ENCODE measurements at places on chromosomes 7 and 10. TPM values are rescaled to one million over a fixed set of nuclear protein-coding genes. Genes with fewer than 3 reads are reported as not detected.

- DNase-seq, result no peak
These were observed 55.2 kb downstream of the TSPAN12 start for GRCh38 chr7:120802751-120803150.

The GSTO2 gene
- 56.7 TPM for polyA plus RNA-seq

DNA sequence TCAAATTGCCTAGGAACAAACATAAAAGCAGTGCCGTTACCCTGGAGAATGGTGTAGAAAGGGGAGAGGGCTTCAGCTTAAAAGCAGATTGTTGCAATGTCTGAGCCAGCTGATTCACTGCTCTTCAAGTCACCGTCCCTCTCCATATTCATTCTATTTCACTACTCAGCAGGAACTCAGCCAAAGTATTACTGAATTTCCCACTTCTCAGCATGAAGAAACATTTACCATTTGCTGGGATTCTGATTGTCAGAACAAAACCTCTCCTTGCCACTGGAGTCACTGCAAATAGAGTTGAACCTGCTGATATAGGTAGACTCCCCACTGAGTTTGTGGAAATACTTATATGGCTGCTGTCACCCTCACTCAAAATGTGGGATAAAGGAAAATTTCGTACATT is 71.7 kb downstream of the PPP1R17 start:
- no peak for DNase-seq

GRCh38 chr10:121188005-121188404 is 336.8 kb downstream of the WDR11 start:
- peak; percentile 73 for DNase-seq

The ZNF33B gene
- polyA plus RNA-seq, result 15.5 TPM

DNA sequence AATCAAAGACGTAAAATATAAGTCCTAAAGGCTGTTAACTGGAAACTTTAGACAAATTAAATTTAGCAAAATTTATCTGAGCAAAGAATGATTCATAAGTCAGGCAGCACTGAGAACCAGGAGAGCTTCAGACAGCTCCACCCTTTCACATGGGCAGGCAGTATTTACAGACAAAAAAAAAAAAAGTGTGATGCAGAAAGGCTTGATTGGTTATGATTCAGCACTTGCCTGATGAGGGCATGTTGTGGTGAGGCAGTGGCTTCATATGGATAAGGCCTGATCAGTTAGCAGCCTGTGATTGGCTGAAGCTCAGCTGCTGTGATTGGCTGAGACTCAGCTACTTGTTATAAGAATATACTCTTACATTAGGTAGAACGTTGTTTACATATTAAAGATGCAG is 495.4 kb upstream of the POM121L12 start:
- no peak for DNase-seq

- no peak for DNase-seq
These were observed 23.6 kb downstream of the TMEM178B start for GRCh38 chr7:141097430-141097829.

The CRHR2 gene
- not detected for polyA plus RNA-seq

DNA sequence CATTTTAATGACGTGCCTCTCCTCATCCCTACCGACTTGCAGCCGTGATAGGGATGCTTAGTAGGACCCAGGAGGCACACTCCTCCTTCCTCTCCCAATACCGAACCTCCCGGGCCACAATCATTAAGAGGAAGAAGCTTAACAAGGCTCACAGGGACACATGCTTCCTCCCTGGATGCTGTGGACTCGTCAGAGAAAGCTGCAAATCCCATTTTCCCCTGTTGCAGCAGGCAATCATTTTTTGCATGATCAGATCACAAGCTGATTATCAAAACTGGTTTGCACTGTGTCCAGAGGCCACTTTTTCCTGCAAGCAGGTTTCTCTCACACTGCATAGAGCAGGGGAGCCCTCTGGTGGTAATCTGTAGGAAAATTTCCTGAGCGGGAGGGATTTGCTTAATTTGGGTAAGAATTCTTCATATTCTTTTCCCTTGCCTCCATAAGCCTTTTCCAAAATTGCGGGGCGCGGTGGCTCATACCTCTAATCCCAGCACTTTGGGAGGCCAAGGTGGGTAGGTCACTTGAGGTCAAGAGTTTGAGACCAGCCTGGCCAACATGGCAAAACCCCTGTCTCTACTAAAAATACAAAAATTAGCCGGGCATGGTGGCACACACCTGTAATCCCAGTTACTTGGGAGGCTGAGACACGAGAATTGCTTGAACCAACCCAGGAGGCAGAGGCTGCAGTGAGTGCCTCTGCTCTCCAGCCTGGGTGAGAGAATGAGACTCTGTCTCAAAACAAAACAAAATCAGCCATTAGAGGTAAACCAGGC is 16.1 kb upstream of the LAMB4 start:
- DNase-seq, result peak; percentile 89

GRCh38 chr10:3402187-3402751 is 229.7 kb upstream of the PITRM1 start:
- no peak for DNase-seq

The RAB19 gene
- 0.82 TPM for polyA plus RNA-seq

The CTTNBP2 gene
- 3.8 TPM for polyA plus RNA-seq

The MYL10 gene
- not detected for polyA plus RNA-seq
